GM12864 (cell line): ENCODE measurements at places on chromosomes 6 and 20.

DNA sequence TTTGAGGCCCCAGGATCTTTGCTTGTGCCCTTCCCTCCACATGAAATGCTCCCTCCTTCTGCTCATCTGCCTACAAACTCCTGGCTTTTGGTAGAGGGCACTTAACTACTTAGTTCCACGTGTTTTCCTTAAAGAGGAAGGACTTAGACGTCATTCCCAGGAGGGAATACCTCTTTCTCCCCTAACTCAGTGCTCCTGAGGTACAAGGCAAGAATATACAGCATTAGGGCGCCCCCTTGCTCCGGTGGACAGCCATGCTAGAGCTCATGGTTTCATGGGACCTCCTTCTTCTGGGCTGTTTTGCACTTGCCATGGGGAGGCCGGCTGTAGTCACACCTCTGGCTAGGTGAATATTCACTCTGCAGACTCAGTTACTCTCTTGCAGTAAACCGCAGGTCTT, 93.8 kb upstream of the LY86 start:
- DNase-seq = peak; percentile 13

- DNase-seq = no peak
These were observed 637 bp downstream of the TFB1M start for GRCh38 chr6:155313602-155314091.

DNA sequence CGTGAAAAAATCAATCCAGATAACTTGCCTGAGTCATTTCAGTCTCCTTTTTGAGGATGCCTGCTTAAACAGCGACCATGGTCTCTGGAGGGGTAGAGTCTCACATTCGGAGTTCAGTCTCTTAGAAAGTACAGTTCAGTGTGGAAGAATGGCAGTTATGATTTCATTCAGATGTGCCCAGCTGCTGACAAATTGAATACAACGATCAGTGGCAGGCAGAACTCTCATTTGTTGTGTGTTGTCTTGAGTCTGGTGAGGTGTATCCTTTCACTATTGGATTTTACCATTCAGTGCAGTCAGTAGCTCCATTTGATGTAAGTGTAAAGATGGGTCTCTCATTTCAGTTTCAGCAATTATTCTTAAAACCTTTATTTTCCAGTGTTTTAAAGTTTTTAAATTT, 639 bp upstream of the TULP4 start:
- no peak for DNase-seq

- DNase-seq = no peak
These were observed 170.3 kb downstream of the KHDC1L start for GRCh38 chr6:73054958-73055357.

GRCh38 chr6:90209527-90209926, 87.1 kb downstream of the BACH2 start:
- DNase-seq = no peak

GRCh38 chr6:31476515-31477139, 21.3 kb upstream of the MICB start:
- DNase-seq = no peak

DNA sequence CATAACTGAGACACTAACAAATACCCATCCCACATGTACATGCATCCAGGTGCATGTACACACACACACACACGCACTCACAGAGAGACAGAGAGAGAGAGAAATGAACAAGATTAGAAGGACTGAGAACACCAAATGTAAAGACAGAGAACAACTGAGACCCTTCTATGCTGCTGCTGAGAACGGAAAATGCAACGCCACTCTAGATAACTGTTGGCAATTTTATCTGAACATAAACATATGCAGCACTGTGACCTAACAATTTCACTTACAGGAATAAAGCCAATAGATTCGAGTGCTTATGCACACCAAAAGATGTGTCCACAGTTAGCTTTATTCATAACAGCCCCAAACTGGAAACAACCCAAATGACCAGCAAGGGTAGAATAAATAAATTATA, 103.8 kb upstream of the LY86 start:
- no peak for DNase-seq
